ENCODE measurements at places on chromosomes 16 and 17. TPM values are rescaled to one million over a fixed set of nuclear protein-coding genes. Genes with fewer than 3 reads are reported as not detected.
A peak's percentile ranks its signal among the peaks of the same experiment; 100 is the strongest.

DNA sequence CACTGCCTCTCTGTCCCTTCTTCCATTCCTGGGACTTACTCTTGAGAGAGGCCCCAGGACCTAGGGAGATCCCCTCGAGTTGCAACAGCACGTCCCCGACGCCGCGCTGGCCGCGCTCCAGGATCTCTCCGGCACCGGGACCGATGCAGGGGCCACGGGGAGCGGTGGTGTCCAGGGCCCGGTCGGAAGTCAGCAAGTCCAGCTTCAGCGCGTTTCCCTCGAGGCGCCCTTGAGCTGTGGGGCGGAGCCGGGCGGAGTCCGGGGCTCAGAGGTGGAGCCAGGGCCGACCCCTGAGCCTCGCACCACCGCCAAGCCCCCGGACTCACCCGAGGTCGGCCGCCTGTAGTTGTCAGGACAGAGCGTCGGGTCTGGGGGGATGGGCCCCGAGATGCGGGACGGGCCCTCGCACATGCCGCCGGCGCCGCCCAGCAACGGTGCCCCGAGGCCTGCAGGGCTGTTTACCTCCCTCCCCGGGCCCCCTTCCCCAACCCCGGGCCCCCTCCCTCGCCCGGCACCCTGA lies 458 bp downstream of the ENKD1 start:
- peak; percentile 53 for DNase-seq

GRCh38 chr16:50288920-50289319 lies 22.6 kb downstream of the ADCY7 start:
- no peak for DNase-seq

DNA sequence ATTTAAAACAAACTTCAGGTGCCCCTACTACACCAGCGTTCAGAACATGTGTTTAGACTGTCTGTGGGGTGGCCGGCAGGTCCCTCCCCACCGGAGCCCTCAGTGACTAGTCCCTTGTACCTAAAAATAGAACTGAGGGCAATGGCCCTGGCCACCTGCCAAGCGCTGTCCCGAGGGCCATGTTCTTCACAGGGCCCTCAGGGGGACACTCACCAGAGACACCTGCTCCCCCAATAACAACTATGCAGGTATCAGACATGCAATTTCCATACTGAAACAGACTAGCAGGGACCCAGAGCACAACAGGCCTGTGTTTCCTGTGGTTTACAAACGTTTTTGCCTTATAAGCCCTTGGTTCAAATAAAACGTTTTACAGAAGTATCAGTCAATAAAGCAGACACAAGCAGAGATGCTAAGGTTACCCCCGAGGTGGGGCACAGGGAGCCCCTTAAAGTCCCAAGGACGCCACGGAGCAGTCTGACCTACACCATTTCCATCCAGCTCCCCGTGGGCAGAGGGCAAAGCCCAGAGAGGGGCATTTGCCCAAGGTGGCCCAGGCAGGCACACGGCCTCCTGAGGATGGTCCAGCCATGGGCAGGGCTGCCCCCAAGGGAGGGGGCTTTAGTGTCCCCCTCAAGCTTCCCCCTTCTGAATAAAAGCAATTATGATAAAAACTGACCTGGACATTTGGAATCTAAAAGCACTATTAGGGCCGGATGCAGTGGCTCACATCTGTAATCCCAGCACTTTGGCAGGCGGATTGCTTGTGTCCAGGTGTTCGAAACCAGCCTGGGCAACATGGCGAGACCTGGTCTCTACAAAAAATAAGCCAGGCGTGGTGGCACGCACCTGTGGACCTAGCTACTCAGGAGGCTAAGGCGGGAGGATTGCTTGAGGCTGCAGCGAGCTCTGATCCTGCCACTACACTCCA lies 896 bp upstream of the MYLK3 start:
- DNase-seq: no peak

The ARL6IP1 gene
- total RNA-seq: 102 TPM

The BRICD5 gene
- 8.8 TPM for total RNA-seq

Data from activated CD4-positive, alpha-beta T cell treated with anti-CD3 and anti-CD28 coated beads for 36 hours (primary cell).